DMS79 treated with DMSO at 0.1 percent for 48 hours (cell line): ENCODE measurements at places on chromosomes 7 and 10.

DNA sequence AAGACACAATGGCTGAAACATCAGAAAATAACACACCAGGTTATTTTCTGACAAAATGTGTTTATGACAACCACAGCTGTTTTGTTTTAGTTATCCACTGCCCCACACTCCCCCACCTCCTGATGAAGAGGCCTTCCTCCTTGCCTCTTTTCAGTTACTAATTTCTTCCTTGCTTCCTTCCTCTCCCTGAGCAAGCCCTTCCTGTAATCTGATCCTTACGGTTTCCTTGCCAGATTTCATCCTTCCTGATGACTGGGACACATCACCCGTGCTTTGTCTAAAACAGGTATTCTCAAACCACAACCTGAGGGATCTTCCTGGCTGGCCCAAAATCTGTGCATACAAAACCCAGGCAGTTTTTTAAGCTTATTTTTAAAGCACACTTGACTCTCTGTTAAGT, 39.4 kb downstream of the CHST15 start:
- no peak for DNase-seq

- DNase-seq: no peak
Observed at GRCh38 chr7:53001221-53001620, 34.2 kb upstream of the POM121L12 start.

- DNase-seq: peak; percentile 27
Observed at GRCh38 chr10:23065181-23065948, 30.0 kb upstream of the MSRB2 start.

DNA sequence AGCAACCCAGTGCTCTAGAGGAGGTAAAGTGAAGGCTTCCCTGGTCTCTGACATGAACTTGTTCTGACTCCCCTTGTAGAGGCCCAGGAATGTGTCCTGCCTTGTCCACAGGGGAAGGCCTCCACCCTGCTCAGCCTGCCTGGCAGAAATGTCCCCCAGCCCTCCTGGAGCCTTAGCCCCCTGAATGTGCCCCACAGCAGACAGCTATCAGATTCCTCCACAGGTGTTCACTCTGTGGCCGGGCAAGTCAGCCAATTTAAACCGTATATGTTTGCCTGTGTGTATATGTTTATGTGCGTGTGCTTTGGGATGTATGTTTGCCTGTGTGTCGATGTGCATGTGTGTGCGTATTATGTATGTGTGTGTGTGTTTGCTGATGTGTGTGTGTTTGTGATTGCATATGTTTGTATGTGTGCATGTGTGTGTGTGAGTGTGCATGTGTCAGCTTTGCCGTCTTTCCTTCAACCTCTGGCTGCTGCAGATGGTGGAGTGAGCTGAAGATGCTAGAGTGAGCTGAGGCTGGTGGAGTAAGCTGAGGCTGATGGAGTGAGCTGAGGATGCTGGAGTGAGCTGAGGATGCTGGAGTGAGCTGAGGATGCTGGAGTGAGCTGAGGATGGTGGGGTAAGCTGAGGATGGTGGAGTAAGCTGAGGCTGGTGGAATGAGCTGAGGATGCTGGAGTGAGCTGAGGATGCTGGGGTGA, 68.9 kb upstream of the ANTXRL start:
- DNase-seq: no peak

DNA sequence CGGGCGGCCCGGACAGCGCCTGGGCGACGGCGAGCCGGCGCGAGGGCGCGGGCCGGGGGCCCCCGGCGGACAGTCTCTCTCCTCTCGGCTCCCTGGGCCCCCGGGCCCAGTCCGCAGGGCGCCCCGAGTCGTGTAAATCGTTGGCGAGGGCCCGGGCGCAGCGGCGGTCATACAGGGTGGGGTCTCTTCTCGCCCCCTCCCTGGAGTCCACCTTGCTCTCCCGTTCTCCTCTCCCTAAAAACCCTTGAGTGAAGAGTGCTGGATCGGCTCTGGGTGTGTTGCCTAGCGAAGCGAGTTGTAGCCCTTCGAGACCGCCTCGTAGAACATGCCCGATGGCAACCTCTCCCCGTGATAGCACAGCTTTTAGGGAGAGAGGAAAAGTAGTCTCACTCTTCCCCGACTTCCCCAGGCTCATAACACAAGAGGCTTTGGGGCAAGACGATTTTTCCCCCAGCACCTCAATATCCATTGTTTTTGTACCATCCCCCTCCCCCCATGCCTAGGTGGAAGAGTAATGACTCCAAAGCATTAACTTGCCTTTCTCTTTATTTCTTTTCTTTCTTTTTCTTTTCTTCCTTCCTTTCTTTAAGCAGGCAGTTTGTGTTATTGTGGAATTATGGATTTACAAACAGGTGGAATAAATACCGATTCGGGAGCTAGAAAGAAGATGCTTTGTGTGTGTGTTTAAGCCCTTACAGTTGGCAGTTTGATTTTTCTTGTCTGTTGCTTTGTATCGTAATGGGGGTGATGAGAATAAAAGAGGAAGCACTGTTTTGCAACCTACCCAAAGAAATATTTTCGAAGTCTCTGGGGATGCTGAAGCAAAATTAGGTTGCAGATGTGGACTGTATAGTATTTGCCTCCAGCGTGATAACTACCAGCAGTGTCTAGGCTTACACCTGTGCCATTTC, 822 bp downstream of the SHOC2 start:
- DNase-seq: peak; percentile 35

DNA sequence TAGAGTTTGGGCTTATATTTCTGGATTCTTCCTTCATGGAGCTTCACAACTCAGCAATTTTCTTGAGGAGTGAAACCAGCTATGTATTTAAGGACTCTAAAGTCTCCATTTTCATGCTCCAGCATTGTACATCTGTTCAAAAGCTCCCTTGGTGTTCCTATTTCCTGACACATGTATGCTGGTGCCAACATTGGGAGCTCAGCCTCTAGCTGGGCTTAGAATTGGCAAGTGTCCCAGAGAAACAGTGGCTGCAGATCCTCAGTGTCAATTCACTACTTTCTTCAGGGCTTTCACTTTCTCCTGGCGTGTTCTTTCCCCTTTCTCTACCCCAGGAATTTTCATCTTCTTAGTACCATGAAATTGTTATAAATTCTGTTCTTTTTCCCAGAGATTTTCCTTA, 103.1 kb downstream of the ZNF467 start:
- DNase-seq: peak; percentile 23

DNA sequence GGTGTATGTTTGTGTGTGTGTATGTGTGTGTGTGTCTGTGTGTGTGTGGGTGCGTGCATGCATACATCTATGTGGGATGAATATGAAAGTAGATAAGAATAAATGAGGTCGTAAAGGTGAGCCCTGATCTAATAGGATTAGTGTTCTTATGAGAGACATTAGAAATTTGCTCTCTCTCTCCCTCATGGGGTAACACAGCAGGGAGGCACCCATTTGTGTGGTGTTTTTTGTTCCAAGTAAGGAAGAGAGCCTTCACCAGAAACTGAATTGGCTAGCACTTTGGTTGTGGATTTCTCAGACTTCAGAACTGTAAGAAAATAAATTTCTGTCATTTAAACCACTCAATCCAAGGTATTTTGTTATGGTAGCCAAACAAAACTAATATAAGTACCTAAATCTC, 353.7 kb upstream of the CHRM2 start:
- DNase-seq: no peak

DNA sequence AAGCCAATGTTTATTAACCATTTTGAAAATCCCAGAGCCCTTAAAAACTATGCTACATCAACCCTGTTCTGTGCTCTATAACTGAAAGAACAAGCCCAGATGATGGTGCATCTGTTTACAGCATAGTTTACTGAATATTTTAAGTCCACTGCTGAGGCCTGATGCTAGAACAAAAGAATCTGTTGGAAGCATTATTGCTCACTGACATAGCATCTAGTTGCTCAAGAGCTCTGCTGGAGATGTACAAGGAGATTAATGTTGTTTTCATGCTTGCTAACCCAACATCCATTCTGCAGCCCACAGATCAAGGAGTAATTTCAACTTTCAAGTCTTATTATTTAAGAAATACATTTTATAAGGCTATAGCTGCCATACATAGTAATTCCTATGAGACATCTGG, 181.3 kb upstream of the FEZF1 start:
- DNase-seq: no peak

GRCh38 chr7:81402227-81402626, 367.6 kb downstream of the HGF start:
- no peak for DNase-seq

DNA sequence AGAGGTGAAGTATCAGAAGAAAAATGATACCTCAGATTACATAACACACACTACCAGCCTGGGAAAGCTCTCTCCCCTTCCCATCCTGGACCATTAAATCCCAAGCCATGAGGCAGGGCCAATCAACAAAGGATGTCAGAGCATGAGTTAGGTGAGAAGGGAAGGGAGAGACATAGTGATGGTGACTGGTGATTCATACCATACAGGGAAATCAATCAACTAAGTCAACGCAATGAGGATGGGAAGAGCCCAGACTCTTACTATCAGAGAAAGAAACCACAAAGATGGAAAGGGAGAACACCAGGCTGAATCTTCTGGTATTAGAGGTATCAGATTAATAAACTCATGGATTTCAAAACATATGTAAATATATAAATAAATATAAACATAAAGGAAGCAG, 185.4 kb downstream of the KMT2E start:
- DNase-seq: no peak

GRCh38 chr7:150811-151221, 41.6 kb upstream of the FAM20C start:
- DNase-seq: no peak

- DNase-seq: no peak
Observed at GRCh38 chr7:158821171-158822031, 7.9 kb downstream of the ESYT2 start.

DNA sequence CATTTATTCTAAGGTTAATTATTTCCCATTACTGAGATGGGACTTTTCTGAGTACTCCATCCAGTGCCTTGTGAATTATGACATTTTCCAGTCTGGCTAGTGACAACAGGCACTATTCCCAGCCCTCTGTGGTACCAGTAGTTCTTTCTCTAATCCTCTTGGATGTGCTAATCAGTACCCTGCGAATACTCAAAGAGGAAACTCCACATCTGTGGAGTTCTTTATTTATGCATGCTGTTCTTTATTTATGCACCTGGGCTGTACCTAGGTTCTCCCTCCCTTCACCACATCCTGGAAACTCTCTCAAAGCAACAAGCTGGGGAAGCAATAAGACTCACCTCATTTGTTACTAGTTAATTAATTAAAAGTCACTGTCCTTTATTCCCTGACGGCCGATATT, 83.5 kb downstream of the TSPAN12 start:
- no peak for DNase-seq

GRCh38 chr7:71912476-71912875, 499.7 kb downstream of the CALN1 start:
- DNase-seq: no peak

- no peak for DNase-seq
Observed at GRCh38 chr7:155882596-155882995, 70.3 kb upstream of the SHH start.

- no peak for DNase-seq
Observed at GRCh38 chr7:54704851-54705250, 54.2 kb downstream of the SEC61G start.

- DNase-seq: no peak
Observed at GRCh38 chr7:24769851-24770250, 12.6 kb upstream of the GSDME start.

GRCh38 chr10:5741276-5741675, 56.6 kb downstream of the TASOR2 start:
- no peak for DNase-seq

DNA sequence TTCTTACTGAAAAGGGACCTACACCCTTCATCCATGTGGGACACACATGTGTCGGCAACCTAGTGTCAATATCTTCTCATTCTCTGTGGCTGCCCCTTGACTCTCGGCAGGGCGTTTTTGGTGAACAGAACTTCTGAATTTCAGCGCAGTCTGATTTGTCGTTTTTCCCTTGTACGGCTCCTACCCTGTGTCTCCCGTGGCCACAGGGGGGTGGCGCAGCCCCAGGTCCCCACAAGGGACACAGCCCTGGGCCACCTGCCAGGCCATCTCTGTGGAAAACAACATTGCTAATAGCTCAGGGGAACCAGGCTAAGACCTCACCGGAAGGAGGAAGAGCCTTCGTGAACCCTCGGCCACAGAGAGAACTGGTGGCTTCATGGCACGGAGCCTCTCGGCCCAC, 53.1 kb upstream of the NKX6-2 start:
- DNase-seq: no peak

- no peak for DNase-seq
Observed at GRCh38 chr7:29987083-29987482, 2.5 kb downstream of the SCRN1 start.

DNA sequence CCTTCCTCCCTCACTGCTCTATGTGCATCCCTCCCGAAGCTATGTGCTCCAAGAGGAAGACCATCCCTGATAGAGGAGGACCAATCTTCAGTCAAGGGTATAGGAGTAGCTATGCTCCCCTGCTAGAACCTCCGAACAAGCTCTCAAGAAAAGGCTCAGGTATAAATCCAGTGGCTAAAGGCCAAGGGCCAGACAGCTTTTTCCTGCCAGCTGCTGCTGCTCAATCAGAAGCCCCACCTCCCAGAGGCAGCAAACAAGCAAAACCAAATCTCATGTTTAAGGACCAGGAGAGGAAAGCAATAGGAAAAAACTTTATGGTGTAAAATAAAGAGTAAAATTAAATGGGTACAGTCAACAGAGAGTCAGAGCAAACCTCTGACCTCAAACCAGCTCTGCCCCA, 187.2 kb downstream of the FGFR2 start:
- peak; percentile 0 for DNase-seq

GRCh38 chr7:101934618-101935017, 117.2 kb downstream of the CUX1 start:
- DNase-seq: no peak

DNA sequence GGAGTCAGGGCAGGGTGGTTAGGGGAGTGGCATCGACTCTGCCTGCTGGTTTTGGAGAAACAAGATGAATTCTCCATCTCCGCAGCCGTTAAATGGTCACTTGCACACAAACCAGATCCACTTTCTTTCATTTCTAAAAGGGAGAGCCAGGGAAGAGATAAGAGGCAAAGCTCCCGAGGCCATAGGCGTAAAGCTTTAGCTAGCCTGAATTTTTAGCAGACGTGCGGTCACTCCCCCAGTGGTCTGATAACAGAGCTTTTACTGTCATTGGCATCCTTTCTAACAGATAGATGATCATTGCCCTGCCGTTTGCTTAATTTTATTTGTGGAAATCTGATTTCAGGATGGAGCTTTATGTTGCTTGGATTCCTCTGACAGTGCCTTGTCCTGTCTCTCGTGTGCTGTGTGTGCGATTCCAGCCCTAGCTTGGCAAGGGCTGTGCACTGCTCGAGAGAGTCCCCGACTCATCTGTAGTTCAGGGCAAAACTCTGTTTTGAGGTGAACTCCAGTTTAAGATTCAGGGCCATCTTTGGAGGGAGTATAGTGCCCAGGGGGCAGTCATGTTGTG, 62.5 kb downstream of the GATA3 start:
- DNase-seq: no peak
